Activated gamma-delta T cell treated with anti-CD3 and anti-CD28 coated beads, Interleukin-2, amount 50 U/mL, for 16 hours (primary cell): ENCODE measurements at places on chromosomes 11 and 22.

DNA sequence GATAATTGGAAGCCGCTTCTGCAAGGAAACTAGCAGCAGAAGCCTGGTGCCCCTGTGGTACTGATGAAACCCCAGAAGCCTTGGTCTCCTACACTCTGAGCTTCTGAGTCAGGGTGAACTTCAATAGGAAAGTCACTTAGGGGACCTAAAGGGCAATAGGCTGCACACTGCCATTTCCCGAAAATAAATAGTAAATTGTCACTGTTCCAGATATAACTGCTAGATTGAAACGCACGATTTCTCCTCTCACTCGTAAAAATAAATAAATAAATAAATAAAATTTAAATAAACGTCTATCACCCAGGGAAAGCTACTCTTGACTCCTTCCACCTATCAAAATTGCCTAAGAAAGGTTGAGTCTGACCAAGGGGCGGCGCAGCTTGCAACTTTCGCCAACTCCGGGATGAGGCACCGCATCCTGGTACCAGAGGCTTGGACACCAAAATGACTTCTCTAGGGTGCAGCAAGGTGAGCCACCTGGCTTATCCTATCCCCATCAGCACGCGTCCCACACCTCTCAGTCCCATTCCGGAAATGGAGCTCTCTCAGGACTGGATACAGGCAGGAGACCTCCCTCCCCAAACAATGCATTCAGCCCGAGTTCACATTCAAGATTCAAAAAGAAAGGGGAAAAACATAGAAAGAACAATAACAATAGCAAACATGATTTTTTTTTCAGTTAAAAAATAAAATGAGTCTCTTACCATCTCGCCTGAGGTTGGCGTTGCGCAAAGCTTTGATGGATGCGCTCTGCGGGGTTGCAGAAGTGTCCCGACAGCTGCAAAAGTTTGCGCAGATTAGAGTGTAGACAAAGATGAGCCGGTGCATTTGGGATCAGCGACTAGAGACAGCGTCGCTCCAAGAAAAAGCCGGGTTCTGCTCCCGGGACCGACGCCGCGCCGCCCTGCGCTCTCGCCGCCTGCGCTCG lies 583 bp downstream of the PDGFD start:
- DNase-seq, result no peak

- no peak for DNase-seq
Measured at GRCh38 chr22:31075961-31076360, 5.2 kb upstream of the SMTN start.

DNA sequence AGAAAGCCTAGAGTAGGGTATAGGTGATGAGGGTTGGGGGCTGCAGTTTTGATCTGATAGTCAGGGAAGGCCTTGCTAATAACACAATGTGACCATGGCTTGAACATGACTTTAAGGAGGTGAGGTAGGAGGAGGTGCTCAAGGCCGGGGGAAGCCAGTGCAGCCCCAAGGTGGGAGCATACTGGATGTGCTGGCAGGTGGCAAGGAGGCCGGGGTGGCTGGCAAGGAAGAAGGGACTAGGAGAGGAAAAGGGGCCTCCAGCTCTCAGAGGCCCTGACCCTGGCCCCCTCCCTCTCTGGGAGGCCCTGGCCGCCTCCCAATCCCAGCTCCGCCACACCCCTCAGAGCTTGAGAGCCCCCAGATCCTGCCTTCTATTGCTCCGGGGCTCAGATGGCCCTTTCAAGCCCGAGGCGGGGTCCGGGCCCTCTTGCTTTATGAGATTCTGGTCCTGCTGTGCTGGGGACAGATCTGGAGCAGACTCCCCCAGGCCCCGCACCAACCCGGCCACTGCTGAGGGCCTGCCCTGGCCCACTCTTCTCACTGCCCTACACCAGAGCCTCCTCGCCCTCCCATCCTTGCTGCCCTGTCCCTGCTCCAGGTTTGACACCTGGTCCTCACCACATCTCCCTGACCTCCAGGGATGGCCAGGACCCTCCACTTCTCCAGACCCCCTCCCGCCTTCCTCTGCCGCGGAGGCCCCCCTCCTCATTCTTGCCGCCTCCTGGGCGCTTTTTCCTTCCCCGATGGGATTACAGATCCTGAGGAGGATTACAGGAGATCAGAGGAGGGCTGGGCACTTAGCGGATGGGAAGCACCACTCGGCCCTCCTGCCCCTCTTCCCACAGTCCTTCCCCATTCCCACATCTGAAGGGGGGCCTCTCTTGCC lies 1.8 kb downstream of the PITPNM1 start:
- no peak for DNase-seq

DNA sequence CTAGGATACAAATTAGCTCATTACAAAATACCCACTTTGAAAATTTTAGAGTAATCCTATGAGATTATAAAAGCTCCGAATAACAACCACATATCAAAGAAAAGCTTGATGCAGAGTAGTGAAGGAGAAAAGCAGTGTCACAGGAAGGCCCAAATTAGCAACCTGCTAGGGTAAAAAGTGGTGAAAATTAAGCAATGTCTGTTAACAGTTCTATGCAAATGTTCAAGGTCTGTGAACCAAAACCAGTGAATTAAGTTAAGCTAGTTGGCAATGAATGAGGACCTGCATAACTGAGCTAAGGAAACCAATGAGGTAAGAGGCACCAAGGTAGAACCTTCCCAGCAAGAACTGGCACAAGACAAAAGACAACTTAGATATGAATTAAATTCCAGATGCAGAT lies 29.6 kb downstream of the PRDM10 start:
- no peak for DNase-seq

- no peak for DNase-seq
Measured at GRCh38 chr11:130608287-130608686, 159.8 kb downstream of the ADAMTS15 start.
